Stimulated activated CD4-positive, alpha-beta T cell treated with anti-CD3 and anti-CD28 coated beads, Interleukin-1b, Interleukin-23, amount 100 ng/mL, for 24 hours (primary cell): ENCODE measurements at places on chromosomes 1 and 21.

DNA sequence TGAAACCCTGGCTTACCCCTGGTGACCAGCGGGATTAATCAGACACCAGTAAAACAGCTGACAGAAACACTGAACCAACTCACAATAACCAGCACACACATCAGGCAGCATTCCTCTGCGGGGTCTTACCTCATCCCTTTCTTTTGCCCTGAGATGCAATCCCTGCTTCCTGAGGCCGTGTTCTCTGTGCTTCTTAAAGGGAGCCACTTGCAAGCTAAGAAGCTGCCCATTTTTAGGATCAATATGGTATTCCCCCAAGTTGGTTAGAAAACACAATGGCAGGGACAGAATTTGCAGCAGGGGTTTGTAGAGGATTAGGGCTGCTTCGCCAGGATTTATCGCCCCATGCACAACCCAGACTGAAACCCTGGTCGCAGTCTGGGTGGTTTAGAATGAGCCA lies 74.7 kb upstream of the OLIG2 start:
- DNase-seq, result no peak

DNA sequence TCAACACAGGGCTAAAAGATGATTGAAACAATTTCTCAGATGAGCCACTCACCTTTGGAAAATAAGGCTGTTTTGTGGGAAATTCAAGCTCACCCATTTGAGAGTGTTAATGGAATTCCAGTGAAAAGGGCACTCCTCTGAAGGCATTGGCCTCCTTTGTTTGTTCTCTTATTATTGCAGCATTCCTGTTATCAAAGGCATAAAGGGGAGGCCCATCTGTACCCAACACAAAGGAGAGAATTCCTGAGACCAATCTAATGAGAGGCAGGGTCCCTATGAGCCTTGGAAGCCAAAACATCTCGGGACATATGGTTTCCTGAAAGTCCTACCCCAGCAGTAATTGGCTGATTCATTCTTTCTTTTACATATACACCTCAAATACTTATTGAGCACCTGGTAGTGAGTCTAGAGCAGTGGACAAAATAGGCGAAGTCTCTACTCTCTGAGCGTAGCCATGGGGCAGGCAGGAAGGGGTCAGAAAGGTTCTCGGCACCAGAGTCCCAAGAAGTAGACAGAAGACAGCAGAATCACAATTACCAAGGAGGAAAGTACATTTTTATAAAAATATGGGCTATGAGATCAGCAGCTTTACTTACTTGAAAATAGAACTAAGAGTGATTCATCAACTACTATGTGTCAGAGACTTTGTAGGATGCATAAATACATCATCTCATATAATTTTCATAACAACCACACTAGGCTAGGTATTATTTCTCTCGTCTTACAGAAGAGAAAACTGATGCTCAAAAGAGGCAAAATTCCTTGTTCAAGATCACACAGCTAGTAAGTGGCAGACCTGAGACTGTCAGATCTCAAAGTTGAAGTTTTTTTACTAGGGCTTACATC lies 218.7 kb downstream of the DAB1 start:
- no peak for DNase-seq

- DNase-seq, result no peak
Measured at GRCh38 chr1:232445361-232446106, 184.4 kb downstream of the SIPA1L2 start.

DNA sequence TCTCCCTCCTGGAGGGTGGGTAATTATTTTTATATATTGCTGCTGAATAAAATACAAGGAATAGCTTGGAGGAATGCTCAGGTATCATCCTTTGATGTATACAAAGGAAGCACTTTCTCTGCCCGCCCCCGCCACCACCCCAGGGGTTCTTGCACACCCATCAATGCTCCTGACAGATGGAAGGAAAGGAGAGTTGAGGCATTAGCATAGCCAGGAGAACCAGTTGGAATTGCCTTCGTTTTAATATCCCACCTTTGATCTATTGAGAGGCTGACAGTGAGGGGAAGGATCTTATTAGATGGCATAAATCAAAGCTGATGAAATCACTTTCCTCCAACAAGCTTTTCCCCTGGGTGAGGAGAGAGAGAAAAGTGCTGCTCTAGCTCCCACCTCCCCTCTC lies 71.1 kb downstream of the LGR6 start:
- no peak for DNase-seq

DNA sequence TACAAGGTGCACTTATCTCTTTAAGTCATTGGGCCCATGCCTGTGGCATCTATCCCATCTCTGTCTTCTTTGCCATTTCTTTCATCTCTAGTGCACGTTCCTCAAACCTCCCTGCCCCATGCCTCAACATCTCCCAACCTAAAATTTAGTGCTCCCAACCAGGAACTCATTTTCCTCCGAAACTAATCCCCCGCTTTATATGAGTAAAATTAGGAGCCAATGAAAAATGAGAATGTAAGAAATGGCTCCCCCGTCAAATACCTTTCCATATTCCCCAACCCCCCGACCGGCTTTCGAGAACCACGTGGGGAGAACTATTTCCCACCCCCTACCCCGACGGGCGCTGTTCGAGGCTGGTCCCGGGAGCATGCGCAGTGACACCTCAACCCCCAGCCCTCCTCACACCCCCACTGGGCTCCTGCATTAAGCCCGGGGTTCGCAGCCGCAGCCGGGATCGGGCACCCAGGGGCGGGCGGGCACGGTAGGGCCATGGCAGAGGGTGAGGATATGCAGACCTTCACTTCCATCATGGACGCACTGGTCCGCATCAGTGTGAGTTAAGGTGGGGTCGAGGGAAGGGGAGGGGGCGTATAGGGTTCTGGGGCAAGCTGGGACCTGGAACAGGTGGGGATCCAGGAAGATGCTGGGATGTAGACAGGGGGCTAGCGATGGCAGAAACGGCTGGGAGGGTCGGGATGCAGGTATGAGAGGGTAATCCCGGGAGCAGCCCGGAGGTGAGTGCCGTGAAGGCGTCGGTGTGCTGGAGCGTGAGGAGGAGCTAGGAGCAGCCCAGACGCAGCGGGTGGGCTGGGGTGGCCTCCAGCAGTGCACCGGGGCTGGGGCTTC lies at the start of gene TRIM46:
TRIM46 (plus strand) TSS at position 372 of the 846 bp plus-strand sequence; CDS start at position 490, 118 bp downstream.
- peak; percentile 74 for DNase-seq

- no peak for DNase-seq
Measured at GRCh38 chr1:40047769-40048168, 7.2 kb downstream of the CAP1 start.

- DNase-seq, result no peak
Measured at GRCh38 chr1:199399996-199400724, 627.4 kb upstream of the NR5A2 start.

DNA sequence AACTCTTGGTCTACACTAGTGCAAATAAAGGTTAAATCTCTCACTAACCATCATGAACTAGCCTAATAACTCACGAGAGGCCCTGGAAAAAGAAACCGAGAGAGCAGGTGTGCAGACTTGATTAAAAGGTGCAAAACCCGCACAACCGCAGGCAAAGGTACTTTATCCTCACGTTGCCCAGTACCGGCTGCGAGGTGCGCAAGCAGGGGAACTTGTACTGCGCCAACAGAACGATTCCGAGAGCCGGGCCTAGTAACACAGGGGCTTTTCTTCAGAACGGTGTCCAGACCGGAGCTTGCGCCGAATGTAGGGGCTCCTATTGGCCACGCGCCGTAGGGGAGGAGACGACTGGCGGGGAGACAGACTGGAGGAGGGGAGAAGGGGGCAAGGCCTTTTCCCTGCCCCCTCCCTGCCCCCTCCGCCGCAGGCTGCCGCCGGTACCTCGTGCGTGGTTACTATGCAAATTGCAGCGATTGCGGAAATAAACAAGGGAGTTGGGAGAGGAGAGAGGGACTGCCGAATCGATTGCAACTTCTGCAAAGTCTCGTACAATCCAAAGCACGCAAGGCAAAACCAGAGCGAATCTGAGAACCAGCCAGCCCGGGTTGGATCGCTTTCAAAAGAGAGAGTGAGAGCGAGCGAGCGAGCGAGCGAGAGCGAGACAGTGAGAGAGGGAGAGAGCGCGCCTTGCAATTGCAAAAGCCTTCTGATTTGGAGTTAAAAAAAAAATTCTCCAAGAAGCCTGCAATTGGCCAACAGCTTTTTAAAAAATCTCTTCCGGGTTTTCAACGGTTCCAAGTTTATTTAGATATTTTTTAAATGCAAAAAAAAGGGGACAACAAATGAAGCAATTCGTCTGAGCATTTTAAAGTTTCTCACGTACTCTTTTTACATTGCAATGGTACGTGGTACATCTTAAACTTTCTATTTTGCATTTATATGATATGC lies 5.4 kb upstream of the NFIA start:
- DNase-seq, result peak; percentile 47

DNA sequence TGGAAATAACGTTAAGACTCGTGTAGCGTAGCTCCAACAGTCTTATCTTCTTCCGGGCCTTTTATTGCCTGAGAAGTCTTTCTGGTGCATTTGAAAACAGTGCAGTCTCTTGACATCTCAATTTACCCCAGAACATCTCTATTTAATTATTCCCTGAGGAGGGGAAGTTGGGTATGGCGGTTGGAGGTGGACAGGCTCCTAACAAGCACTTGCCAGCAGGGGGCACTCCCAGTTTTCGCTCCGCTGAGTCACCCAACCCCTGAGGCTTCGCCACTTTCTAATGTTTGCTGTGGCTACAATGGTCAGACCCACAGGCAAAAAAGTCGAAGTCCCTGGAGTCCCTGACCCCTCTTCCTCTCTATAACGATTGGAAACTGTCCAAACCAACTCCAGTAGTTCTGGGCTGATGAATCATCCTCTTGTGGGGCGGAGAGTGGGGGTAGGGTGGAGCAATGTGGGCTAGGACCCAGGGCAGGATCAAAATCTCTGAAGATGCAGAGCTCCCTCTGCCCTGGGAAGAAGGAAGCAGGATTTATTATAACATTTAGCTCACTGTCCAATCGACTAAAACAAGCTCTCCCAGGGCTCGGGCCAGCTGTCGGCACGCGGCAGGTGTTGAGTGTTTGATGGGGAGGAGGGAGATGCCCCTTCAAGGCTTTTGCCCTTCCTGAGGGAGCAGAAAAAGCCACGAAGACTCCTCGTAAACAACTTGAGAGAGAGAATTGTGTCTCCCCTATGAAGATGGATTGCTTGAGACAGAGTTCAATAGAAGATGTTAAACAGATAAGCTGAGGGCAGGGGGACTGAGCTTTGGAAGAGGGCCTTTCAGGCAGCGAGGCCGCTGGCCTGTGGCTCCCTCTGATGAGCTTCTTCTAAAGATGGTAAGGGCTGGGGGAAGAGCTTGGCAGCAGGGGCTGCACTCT lies 85.7 kb downstream of the BRINP2 start:
- DNase-seq, result no peak

GRCh38 chr1:223041481-223041880 lies 101.6 kb downstream of the TLR5 start:
- no peak for DNase-seq

DNA sequence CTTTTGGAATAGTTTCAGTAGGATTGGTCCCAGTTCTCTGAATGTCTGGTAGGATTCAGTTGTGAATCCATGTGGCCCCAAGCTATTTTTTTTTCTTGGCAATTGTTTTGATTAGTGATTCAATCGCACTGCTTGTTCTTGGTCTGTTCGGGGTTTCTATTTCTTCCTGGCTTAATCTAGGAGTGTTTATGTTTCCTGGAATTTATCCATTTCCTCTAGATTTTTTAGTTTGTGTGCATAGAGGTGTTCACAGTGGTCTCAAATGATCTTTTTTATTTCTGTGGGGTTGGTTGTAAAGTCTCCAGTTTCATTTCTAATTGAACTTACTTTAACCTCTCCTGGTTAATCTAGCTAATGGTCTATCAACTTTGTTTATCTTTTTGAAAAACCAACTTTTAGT lies 117.6 kb downstream of the NME7 start:
- no peak for DNase-seq

- DNase-seq, result no peak
Measured at GRCh38 chr1:200668514-200669313, 993 bp downstream of the DDX59 start.

GRCh38 chr21:44713846-44714245 lies 2.5 kb upstream of the TSPEAR start:
- no peak for DNase-seq

DNA sequence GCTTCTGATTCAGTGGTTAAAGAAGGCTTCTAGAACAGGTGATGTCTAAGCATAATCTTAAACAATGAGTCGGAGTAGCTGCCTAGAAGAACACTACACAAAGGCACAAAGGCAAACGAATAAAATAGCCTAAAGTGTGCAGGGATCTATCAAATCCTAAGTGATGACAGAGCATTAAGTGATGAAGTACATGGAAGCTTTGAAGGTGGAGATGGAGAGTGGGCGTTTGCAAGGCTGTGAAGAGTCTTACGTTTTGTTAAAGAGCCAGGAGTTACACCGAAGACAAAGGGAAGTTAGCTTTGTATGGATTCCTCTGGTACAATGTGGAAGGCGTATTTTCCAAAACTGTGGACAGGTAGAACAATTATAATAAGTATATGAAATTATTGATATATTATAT lies 270.6 kb downstream of the NEGR1 start:
- no peak for DNase-seq

GRCh38 chr1:107140703-107141490 lies at the start of gene NTNG1:
Gene NTNG1 (plus strand): TSS chr1:107141039.
- no peak for DNase-seq

GRCh38 chr1:92803140-92803887 lies 18.4 kb upstream of the EVI5 start:
- no peak for DNase-seq

DNA sequence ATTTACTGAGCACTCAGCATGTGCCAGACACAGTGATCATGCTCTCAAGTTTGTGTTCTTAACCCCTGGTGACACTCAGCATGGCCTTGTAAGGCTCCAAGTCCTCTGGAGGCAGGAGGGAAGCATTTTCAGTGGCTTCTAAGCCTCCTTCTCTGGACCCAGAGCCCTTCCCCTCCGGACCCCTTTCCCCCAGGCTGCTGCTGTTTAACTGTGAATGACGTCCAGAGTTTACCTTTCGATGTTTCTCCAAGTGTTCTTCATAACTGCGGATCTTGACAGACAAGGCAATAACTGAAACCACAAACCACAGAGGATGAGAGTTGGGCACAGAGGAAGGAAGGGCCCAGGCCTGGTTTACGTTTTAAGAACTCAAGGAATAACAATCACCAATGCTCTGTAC lies 6.5 kb downstream of the MRPS15 start:
- no peak for DNase-seq

- no peak for DNase-seq
Measured at GRCh38 chr21:45853703-45854342, 127.7 kb upstream of the COL6A1 start.

- DNase-seq, result no peak
Measured at GRCh38 chr21:46146856-46147255, 8.5 kb downstream of the FTCD start.

DNA sequence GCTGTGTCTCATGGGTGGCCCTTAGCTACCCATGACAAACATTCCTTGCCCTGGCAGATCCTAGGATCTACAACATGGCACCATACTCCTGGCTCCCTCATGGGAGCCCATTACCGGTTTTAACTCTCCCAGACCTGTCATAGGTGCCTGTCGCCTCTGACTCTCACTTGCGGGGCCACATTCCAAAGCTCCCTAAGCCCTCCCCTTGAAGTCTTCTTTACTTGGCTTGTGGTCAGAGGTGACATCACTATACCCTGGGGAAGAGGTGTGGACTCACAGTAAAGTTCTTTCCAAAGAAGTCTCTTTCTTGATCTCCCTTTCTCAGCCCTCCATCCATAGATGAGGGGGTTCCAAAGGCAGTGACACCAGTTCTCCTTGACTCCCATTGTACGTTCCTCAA lies 5.4 kb upstream of the SLAMF9 start:
- no peak for DNase-seq

- DNase-seq, result no peak
Measured at GRCh38 chr1:184463680-184464079, 76.9 kb downstream of the C1orf21 start.
